SHP77 (cell line): ENCODE measurements at places on chromosomes 3 and 15.

- peak; percentile 67 for DNase-seq
These were observed 330.6 kb upstream of the MCTP2 start for GRCh38 chr15:93900476-93901400.

DNA sequence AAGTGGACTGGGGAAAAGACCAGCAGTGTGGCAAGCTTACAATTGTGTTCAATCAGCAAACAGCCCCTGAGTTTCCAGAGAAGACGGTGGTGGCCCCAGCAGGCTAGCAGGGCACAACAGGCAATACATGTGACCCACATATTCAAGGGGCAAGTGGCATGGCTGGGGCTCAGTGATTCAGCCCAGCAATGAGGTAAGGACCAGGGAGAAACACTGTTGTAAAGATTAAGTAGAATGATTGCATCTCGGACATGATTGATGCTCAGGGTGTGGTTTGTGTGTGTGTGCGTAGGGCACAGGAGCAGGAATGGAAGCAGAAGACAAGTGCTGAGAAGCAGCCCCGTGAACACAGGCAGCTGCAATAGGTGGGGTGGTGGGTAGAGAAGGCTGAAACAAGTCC, 37.9 kb downstream of the KLHL6 start:
- no peak for DNase-seq

DNA sequence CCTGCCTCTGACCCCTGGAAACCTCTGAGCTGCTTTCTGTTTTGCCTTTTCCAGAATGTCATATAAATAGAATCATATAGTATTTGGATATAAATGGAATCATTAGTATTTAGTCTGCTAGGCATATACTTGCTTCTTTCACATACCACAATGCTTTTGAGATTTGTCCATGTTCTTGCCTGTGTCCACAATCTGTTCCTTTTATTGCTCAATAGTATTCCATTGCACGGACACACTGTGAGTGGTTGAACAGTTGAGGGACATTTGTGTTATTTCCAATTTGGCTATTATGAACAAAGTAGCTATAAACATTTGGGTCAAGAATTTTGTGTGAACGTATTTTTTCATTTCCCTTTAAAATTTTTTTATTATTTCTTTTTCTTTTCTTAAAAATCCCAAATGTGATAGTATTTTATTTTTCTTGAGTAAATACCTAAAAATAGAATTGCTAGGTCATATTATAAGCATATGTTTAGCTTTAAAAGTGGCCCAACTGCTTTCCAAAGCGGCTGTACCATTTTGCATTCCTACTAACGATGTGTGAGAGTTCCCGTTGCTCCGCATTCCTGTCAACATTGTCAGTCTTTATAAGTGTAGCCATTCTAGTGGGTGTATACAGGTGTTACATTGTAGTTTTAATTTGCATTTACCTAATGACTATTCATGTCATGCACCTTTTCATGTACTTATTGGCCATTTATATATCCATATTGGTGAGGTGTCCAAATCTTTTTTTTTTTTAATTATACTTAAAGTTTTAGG, 26.5 kb downstream of the WDR53 start:
- DNase-seq, result no peak

GRCh38 chr15:44726136-44726535, 10.2 kb upstream of the TRIM69 start:
- DNase-seq, result no peak

- no peak for DNase-seq
These were observed 75.3 kb downstream of the ZNF609 start for GRCh38 chr15:64535460-64536243.

DNA sequence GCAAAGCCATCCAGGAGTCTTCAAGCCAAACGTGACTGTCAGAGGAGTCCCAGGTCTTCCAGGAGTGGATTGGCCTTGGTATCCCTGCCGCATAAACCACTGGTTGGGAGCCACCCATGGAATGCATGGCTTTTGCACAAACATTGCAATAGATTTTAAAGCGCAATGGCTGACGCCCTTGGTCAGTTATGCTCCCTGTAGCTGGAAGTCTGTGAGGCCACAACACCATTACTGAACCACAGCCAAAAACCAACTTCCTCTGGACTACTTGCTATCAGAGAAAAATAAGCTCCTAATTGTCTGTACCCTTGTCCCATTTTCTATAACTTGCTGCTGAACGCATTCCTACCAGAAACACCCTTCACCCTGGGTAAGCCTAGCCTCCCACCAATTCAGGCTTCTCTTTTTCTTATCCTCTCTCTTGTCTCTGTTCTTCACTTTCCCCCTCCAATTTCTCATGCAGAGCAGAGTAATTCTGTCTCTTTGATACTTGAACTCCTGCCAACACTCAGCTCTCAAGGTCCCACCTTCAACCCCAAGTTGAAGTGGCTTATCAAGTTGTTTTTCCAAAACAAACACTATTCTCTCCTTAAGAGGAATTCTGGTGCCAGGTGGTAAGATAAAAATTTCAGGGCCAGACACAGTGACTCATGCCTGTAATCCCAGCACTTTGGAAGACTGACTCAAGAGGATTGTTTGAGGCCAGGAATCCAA, 176.4 kb upstream of the UBE2E1 start:
- no peak for DNase-seq

GRCh38 chr15:101025896-101026631, 106.9 kb downstream of the LRRK1 start:
- DNase-seq, result no peak

DNA sequence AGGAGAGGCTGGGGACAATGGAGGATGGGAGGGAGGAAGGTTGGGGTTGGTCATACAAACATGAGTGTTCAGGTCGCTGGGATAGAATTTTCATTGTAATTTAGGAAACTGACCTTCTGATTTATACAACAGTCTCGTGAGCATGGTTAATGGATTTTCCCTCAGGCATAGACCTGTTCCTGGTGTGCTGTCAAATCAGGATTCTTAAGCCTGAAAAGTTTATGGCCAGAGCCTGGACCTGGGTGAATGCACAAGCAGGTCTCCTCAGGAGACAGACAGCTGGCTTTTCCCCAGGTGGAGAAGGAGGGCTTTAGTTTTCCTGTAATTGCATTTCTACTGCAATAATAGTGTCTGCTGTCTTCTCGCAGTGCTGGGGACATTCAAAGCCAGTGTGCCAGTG, 338.0 kb downstream of the SHQ1 start:
- DNase-seq, result no peak

GRCh38 chr3:141410408-141410807, 42.1 kb downstream of the ZBTB38 start:
- DNase-seq, result peak; percentile 74

DNA sequence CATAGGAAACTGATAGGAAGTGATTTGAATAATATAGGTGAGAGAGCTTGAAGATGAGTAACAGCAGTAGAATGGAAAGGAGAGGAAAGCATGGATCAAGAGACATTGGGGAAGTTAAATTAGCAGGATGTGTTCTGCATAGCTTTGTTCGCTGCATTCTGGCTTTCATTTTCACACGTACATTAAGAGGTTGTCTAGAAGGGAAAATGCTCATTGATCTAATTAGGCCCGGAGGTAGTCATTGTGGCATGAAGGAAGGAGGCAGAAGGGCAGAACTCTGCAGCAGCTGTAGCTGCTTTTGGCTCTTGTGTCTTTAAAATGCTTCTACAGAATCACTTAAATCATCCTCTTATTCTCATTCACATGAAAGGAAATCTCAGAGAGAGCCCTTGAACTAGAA, 40.3 kb downstream of the KCNAB1 start:
- no peak for DNase-seq

- no peak for DNase-seq
These were observed 32.2 kb upstream of the TAMM41 start for GRCh38 chr3:11878837-11879236.

GRCh38 chr3:120081719-120082118, 12.5 kb downstream of the GSK3B start:
- no peak for DNase-seq

DNA sequence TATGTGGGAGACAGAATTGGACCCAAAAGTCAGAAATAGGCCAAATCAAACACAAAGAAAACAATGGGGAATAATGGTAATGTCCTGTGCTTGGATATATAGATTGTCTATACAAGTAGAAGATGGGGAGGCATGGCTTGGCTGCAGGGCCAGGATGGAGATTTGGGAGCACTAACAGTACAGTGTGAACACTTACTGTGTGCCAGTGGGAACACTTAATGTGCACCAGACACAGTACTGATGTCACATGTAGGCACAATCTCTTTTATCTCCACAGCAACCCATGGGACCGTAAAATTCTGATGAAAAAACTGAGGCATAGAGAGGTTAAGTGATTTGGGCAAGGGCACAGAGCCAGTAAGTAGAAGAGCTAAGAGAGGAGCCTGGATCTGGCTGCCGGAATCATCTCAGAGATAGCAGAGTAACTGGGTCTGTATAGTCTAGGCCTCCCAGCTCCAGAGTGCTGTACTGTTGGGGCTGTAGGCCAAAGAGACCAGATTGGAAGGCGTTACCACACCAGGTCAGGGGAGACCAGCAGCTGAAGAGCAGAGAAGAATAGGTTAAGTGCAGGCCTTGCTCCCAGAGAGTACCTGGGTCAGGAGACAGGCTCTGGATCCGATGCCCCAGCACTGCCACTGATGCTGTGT, 63.3 kb downstream of the RLBP1 start:
- DNase-seq, result no peak

DNA sequence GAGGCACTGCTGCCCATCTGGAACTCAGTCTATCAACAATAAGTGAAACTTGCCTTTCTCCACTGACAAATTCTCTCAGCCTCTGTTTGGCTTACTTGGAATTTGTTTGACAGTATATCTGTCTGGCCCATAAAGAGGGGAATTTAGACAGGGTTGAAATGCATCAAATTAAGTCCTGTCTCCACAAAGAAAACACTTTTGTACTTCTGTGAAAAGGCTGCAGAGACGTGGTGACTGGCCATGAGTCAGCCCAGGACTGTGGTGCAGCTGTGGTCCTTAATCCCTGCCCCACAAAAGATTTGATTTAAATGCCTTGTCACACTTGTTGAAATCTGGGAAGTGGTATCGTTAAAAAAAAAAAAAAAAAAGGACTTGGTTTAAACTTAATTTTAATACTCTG, 47.5 kb downstream of the RYR3 start:
- DNase-seq, result no peak
